ENCODE measurements at places on chromosomes 2 and 18.

DNA sequence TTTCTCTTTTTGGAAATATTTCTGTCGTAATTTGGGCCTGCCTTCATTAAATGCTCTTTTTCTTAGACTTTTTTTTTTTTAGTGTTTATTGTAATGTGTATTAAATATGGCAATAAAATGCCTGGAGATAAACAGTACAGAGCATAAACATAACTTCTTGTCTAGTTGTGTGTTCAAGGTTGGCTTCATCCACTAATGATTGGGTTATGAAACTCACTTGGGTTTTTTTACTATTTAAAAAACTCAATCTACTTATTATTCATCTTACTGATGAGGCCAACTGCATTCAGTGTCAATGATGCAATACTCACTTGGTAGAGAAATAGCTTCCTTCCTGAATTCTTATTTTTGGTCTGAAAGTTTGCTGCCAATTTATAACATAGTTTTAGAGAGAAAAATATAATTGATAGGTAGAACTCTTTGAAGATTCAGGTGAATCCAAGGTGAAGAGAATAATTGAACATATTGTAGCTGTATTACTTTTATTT is 144.2 kb upstream of the NABP1 start:
- no peak for DNase-seq

GRCh38 chr18:23114911-23115310 is 20.4 kb upstream of the CABLES1 start:
- DNase-seq = no peak

DNA sequence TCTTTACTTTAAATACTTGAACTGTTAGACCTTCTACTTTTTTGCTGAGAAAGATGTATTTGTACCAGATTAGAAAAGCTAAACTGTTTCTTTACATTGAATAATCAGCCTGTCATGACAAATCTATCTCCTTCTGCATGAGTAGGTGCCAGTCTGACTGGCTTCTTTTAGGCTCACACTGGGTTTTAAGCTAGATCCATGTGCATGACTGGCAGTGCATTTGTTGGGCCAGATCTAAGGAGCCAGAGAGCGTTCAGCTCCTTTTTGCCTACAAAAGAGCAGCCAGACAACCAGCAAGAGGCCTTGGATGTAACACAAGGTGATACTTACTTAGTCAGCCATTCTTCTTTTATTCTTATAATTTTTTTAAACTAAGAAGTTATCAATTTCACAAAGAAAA is 82.0 kb upstream of the OTX1 start:
- DNase-seq = no peak

- DNase-seq = no peak
Observed at GRCh38 chr2:168691221-168691620, 111.2 kb upstream of the NOSTRIN start.

DNA sequence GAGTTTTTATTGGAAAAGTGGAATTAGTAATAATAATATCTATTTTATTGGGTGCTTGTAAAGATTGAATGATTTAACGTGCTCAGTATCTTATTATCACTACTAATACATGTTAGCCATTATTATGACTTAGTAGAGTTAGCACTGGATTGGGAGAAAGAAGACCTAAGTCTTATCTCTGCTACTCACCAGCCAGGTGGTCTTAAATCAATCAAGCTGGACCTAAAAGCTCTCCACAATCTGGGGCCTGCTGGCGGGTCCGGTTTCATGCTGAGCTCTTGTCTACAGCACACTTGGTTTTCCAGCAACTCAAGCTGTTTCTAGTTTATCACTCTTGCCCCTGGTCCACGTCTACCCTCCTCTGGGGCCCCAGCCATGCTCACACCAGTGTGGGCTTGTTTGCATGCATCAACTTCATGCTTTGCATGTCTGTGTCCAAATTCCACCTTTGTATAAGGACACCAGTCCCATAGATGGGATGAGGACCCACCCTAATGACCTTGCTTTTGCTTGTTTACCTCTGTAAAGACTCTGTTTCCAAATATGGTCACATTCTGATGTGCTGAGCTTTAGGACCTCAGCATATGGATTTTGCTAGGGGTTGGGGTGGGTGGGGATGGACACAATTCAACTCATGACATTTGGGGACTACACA is 363.1 kb downstream of the LPIN1 start:
- DNase-seq = no peak

DNA sequence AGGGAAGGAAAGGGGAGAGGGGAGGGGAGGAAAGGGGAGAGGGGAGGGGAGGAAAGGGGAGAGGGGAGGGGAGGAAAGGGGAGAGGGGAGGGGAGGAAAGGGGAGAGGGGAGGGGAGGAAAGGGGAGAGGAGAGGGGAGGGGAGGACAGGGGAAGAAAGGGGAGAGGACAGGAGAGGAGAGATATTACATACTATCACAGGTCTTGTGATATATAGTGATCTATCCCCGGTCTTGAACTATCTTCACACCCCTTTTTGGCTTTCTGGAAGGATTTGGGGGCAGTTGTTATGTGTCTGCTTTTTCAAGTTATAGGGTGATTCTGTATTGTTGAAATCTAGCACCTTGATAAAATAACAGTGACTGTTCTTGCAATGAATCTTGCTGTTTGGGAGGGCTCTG is 92.1 kb upstream of the ID2 start:
- DNase-seq = no peak
